GM23338 (cell line): ENCODE measurements at places on chromosomes 7 and 10. TPM values are rescaled to one million over a fixed set of nuclear protein-coding genes. Genes with fewer than 3 reads are reported as not detected.

The TACC2 gene
- 25.8 and 30.8 TPM in 2 replicates for polyA plus RNA-seq

The INA gene
- 9.0 and 10.0 TPM in 2 replicates for polyA plus RNA-seq

The CLDN4 gene
- 11.6 and 16.5 TPM in 2 replicates for polyA plus RNA-seq

The PRKRIP1 gene
- polyA plus RNA-seq, result 24.8 and 25.5 TPM in 2 replicates

The PTPN20 gene
- 0.13 TPM in 1 of 2 replicates, not detected in the other for polyA plus RNA-seq

The UCMA gene
- polyA plus RNA-seq, result 16.7 and 18.7 TPM in 2 replicates

The RNF32 gene
- polyA plus RNA-seq, result 2.0 and 2.2 TPM in 2 replicates

The LMOD2 gene
- not detected in 2 replicates for polyA plus RNA-seq

The PRKG1 gene
- polyA plus RNA-seq, result 17.3 and 21.1 TPM in 2 replicates

The MAT1A gene
- 0.97 and 1.3 TPM in 2 replicates for polyA plus RNA-seq

The WBP1L gene
- 5.1 and 7.0 TPM in 2 replicates for polyA plus RNA-seq

DNA sequence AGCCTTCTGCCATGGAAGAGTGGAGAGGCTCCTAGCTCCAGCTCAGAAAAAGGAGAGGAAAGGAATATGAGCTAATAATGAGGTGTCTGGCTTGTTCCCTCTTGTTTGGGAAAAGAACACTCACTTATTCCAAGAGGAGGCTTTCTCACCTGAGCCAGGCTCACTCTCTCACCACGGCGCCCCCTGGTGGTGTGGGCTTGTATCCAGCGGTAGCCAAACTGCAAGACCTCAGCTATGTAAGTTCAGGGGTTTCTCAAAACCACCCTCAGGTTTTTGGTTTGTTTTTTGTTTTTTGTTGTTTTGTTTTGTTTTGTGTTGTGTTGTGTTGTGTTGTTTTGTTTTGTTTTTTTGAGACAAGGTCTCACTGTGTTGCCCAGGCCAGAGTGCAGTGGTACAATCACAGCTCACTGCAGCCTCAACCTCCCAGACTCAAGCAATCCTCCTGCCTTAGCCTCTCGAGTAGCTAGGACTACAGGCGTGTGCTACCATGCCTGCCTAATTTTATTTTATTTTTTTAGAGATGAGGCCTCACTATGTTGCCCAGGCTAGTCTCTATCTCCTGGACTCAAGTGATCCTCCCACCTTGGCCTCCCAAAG lies 124.0 kb downstream of the TMEM130 start:
- peak; percentile 91 for DNase-seq

DNA sequence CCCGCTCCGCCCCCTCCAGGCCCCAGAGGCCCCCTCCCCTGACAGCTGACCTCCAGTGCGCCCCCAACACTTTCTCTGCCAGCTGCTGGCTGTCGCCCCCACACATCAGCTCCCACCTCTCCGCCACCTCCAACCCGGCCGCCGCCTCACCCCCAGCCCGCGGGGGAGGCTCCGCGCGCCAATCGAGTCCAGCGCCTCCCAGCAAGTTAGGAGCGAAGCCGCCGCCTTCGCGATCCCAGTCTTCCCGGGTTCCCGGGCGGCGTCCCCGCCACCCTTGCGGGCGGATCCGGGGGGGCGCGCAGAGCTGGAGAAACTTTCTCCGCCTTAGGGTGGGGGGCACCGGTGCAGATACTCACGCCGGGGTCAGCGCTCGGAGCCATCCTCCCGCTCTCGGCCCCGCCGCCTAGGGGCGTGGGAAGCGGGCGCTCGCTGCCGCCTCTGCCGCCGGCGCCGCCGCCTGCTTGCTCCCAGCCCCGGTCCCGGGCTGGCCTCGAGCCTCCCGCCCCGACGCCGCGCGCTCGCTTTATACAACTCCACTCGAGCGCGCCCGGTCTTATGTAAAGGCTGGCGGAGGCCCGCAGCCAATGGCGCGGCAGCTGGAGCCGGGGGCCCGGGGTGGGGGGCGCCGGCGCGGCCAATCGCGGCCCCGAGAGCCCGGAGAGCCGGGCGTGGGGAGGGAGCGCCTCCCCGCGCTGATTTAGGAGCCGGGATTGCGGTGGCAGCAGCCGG lies at the start of gene CRTAC1:
Gene CRTAC1 (minus strand): TSS at position 529 of the 729 bp plus-strand sequence. CDS start 149 bp downstream, at position 380.
- DNase-seq, result peak; percentile 92

DNA sequence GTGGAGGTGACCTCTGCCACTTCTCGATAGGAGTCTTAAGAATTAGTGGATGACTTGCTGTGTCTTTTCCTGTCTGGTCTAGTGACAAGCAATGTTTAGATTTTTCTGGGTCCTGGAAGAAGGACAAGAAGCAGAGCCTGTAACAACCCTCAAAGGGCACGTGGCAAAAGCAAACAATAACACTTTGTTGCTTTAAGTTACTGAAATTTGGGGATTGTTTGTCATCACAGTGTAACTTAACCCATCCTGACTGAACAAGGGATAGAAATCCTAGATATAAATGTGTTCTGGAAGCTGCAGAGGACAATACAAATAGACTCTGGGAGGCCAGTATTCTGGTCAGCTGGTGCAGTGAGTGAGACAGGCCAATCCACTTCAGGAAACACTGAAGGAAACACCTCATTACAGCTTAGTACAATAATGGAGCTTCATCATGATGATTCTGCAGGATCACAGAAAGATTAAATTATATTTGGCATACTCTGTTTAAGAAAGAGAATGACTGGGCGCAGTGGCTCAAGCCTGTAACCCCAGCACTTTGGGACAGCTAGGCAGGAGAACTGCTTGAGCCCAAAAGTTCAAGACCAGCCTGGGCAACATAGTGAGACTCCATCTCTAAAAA lies 23.3 kb downstream of the ENKUR start:
- DNase-seq, result no peak

DNA sequence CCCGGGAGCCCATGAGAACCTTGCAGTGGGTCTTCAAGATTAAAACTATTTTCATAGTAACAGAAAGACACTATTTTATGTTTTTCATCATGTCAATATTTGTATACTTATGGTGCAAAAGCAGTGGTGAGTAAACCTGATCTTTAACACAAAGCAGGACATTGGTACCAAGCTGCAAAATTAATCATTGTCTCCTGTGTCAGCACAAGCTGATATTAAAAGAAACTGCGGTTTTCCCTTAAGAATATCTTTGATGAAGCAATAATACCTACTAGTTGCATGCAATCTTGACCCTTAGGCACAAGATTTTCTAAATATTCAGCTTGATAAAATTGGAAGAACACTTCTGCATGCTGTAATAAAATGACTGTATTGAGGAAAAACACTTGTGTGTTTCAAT lies 121.7 kb downstream of the MDFIC start:
- DNase-seq, result no peak

- DNase-seq, result no peak
These were observed 9.6 kb downstream of the GPRIN2 start for GRCh38 chr10:46546591-46547540.

GRCh38 chr10:113020838-113021237 lies 70.8 kb downstream of the TCF7L2 start:
- no peak for DNase-seq

DNA sequence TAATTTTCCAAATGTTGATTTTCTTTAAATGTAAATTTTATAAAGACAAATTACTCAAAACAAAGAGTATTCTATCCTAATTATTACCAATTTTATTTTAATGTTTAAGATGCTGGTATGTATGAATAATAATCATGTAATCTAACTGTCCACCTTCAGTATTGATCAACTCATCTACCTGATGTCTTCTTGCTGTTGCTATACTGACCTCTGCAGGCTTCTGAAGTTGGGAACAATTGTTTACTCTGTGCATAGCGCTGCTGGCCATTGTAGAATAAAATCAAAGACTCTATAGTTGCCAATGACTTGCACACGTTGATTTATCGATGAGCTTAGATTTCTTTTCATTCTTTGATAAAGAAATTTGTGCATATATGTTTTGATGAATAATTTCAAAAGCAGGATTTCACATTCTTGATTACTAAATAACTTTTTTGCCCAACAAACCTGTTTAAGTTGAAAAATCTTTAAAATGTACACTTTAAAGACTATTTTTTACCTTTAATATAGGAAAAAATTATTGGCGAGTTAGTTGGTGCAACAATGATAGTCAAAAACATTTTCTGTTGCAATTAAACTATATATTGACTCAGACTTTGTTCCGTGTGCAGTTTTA lies 282.3 kb downstream of the TFEC start:
- DNase-seq, result peak; percentile 36

GRCh38 chr7:127447326-127447945 lies 54.9 kb upstream of the ZNF800 start:
- peak; percentile 94 for DNase-seq

DNA sequence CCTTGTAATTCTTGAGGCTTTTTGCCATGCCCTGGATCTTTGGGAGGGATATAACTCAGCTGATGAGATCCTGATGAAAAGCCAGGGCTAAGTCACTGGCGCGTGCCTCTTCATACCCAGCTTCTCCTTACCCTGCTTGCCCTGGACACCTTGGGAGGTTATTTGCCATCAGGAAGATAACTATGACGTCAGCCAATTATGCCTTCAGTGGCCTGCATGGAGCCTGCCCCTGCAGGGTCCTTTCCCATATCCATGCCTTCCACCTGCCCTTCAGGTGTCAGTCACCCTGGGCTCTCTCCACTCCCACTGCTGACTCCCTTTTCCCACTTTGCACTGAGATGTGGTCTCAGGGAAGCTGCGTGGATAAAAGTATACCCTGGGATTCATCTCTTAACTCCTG lies 520.1 kb downstream of the SORCS3 start:
- DNase-seq, result no peak

- DNase-seq, result no peak
These were observed 1.2 kb downstream of the GAL3ST4 start for GRCh38 chr7:100166970-100167911.

DNA sequence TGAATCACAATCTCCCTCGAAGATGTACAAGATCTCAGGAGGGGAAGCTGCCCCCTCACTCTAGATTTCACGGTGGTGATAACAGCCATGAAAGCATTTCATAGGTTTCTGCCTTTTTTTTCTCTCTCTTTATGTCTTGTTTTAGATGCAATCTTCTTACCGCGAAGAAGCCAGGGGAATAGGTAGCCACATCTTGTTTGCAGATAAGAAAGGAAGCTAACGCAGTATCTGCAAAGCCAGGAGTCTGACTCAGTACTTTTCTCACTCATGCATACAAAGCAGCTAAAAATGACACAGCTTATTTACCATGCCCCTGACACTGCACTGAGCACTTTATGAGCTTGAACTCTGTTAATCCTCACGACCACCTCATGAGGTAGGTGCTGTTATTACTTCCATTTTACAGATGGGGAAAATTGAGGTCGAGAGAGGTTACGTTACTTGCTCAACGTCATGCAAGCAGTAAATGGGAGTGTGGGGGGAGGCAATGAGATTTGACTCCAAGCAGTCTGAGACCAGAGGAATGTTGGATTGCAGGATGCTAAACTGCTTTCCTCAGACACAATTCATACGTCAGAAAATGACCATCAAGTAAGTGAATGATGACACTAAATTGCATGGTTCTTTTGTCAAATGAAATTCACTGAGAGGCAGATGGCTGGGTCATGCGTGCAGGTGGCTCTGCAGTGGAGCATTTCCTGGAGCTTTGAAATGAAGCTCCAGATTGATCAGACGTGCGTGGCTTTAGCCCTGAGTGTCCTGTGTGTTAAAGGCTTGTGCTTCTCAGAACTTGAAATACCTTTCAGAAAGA lies 3.3 kb downstream of the MAP3K8 start:
- no peak for DNase-seq

DNA sequence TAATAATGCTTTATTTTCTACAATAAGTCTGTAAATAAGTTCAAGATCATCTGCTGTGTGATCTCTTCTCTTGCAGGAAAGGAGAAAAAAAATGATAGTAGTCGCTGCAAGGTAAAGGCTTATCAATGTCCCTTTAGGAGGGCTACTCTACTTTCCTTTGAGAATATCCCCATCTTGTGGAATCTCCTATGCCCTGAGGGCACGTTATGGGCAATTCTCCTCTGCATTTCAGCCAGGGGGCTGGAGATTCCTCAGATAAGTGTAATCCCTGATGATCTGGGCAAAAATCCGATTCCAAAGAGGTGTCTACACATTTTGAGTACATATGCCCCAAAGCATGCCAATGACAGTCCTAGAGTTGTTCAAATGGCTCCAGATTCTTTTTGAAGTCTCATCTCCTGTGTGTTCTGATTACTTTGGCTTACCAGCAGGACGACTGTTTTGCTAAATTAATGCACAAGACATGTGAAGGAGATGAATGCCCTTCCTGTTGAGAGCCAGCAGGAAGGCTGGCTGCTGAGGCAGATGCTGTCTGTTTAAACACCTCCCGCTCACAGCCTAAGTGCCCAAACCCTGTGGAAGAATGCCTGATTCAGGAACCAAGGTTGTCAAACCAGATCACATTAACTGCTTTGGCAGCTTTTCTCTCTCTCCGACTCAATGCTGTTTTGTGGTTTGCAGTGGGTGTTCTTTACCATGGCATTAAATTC lies 171.2 kb upstream of the COL1A2 start:
- DNase-seq, result peak; percentile 82

- DNase-seq, result no peak
These were observed 508.9 kb downstream of the RPS24 start for GRCh38 chr10:78542521-78542920.

DNA sequence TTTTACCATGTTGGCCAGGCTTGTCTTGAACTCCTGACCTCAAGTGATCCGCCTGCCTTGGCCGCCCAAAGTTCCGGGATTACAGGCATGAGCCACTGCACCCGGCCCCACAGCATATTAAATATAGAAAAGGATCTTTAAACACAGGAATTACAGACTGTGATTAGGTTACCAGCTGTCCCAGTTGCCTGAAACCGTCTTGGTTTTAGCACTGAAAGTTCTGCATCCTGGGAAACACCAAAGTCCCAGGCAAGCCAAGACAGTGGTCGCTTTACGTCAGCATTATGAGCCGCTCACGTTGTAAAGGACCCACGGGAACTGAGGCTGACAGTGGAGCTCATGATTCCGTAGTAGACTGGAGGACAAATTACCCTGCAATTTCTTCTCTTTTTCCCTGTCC lies 69.0 kb upstream of the FAM180A start:
- no peak for DNase-seq

DNA sequence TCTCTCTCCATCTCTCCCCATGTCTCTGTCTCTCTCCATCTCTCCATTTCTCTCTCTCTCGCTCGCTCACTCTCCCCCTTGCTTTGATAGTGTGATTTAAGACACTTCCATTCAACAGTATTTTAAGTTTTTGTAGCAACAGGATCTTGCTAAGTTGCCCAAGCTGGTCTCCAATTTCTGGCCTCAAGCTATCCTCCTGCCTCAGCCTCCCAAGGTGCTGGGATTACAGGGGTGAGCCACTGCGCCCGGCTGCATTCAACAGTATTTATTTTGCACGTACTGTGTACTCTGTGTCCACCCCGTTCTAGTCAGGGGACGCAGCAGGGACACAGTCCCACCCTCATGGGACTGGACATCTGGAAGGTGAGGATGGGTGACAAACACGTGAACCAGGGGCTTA lies 14.4 kb upstream of the PDGFA start:
- DNase-seq, result no peak

GRCh38 chr7:82109288-82109687 lies 334.3 kb downstream of the CACNA2D1 start:
- no peak for DNase-seq

GRCh38 chr7:107661865-107662379 lies 1.3 kb downstream of the SLC26A4 start:
- peak; percentile 49 for DNase-seq
